HTR-8/SVneo (cell line): ENCODE measurements at places on chromosomes 3 and 15.

GRCh38 chr3:78893161-78893560 lies 874.6 kb downstream of the ROBO1 start:
- DNase-seq, result no peak

- no peak for DNase-seq
Observed at GRCh38 chr3:69119138-69119537, 3.3 kb downstream of the LMOD3 start.

- no peak for DNase-seq
Observed at GRCh38 chr3:120355486-120355885, 6.3 kb upstream of the LRRC58 start.

- DNase-seq, result no peak
Observed at GRCh38 chr3:156812521-156813335, 13.4 kb upstream of the LEKR1 start.

DNA sequence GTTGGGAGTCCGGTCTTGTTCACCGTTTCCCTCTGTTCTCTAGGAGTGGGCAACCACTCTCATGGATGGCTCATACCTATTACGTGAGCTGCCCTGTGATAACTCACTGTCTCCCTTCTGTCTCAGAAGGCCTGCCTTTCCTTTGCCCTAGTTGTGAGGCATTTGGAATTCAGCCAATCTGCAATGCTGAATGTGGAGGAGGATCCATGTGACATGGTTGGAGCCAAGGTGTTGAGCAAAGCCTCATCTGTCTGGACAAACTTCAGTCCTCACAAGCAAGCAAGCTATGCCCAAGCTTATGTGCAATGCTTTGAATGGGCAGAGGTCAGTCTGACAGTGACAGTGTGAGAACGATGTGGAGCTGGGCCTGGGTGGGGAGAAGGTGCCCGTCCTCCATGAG lies 37.8 kb upstream of the ATP10A start:
- DNase-seq, result no peak

DNA sequence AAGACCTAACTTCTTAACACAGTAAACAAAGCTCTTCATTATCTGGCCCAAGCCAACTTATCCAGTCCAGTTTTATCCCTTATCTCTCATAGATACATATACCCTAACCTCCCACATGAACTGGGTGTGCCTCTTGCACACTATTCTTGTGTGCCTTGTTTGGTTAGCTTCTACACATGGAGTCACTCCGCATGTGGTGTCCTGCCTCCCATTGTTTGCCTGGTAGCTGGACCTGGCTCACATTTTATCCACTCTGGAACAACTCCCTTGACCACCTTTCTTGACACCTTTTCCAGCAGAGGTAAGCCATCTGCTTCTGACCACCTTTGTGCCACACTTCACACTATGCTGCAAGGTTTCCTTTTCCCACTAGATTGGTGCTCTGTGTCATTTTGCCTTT lies 15.2 kb downstream of the TIPARP start:
- DNase-seq, result no peak

GRCh38 chr3:157369727-157370421 lies 66.8 kb upstream of the PTX3 start:
- DNase-seq, result no peak

DNA sequence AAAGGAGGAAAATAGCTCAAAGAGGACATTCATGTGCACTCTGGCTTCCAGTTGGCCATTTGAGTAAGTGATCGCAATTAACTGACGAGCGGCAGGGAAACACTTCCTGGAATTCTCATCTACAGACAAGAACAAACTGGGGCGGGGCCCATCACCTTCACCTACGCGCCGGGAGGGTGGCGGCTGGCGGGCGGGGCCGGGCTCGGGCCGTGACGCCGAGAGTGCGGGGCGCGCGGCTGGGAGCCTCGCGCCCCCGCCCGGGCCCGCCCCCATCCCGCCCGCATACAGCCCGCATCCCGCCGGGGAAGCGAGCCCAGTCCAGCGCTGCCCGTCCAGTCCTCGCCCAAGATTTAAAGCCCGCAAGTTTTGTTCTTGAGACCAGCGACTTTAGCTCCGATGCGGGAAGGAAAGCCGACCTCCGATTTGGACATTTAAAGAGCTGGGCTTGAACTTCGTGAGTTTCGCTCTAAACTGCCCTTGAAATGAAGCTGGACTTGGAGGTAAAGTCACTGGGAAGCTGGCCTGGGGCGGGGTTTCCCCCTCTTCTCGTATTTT lies at the start of gene B3GNT5:
TSS of gene B3GNT5 (plus strand) at position 281 of the 555 bp plus-strand sequence. CDS start 16,546 bp downstream, outside the sequence.
- DNase-seq, result no peak
